ENCODE measurements at places on chromosomes 2 and 18.

DNA sequence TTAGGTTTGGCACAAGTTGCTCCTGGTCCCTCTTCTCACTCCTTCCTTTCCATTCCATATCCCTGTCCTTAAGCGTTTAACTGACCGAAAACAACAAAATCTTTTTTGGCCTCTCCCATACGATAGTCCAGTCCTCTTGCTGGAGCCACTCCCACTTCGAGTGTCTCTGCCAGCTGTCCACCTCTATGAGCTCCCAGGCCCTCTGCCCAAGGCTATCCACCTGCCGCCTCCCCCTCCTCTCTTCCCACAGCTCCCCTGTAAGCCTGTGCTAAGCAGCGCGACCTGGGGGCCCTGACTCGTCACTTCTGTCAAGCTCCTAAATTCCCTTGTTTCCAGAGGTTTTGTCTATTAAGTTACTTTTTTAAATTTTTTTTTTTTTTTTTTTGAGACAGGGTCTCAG, 47.0 kb upstream of the FOSL2 start:
- no peaks in the 10 kb centered on the region for H3K27me3 ChIP-seq
- H3K4me3 ChIP-seq, result no peak overlapping the region
- no peaks in the 10 kb centered on the region for H3K36me3 ChIP-seq
- no peak overlapping the region for H3K27ac ChIP-seq
- DNase-seq, result no peak
- H3K4me1 ChIP-seq, result peaks cover 9% of the 10 kb centered on the region

DNA sequence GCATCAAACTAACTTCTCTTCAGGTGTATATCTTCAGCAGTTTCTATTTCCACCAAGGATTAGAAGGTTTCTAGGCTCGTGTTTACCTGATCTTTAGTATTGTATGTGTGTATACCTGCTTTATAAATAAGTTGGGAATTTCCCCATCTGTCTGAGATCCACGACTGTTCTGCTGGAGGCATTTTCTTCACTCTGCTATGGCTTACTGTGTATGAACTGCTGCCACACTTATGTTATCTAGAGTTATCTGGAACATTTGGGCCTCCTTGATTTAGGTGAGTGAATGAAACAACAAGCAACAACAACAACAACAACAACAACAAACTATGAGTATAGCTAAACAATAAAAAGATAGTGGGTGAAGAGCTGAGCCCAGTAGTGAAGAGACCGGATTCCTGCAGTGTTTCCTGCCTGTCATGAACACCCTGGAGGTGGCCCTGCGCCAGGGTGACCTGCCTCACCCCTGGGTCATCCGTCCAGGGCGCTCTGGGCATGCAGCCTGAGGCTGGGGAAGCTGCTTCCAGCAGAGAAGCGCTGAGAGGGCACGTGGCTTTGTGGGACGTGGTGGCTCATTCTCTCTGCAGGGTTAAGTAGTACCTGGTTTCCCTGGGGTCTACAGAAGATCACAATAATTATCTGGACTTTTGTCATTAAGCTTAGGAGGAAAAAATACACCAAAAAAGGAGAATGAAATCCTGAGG, 56.1 kb upstream of the GATA6 start:
- no peaks in the 10 kb centered on the region for H3K27me3 ChIP-seq
- DNase-seq, result peak; percentile 26
- no peak overlapping the region for H3K27ac ChIP-seq
- peaks cover 3% of the 10 kb centered on the region for H3K4me1 ChIP-seq
- H3K36me3 ChIP-seq, result no peaks in the 10 kb centered on the region

DNA sequence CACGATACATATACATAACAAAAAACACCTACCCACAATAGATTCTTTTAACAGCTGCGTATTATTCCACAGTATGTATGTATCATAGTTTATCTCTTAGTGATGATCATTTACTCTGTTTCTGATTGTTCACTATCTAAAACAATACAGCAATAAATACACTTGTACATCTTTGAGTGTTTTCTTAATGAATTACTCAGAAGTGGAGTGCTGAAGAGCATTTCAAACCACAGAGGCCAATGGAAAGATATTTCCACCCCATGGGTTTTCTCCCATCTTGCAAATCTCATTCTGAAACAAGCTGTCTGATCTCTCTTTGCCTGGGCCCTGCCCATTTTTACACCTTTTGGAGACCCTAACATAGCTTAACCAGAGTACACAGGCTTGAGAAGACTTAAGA, 113.8 kb upstream of the KLF7 start:
- no peak overlapping the region for H3K27ac ChIP-seq
- no peaks in the 10 kb centered on the region for H3K27me3 ChIP-seq
- H3K4me3 ChIP-seq, result no peak overlapping the region
- H3K4me1 ChIP-seq, result no peaks in the 10 kb centered on the region
- DNase-seq, result no peak

GRCh38 chr2:20755132-20755800, 67.6 kb downstream of the LDAH start:
- no peak overlapping the region for H3K27ac ChIP-seq
- H3K4me1 ChIP-seq, result no peaks in the 10 kb centered on the region
- no peak for DNase-seq
- no peaks in the 10 kb centered on the region for H3K36me3 ChIP-seq

GRCh38 chr2:125280265-125280664, 1255.2 kb downstream of the CNTNAP5 start:
- DNase-seq, result no peak
- no peaks in the 10 kb centered on the region for H3K4me1 ChIP-seq
- no peaks in the 10 kb centered on the region for H3K27me3 ChIP-seq
- no peak overlapping the region for H3K4me3 ChIP-seq
- no peak overlapping the region for H3K27ac ChIP-seq

DNA sequence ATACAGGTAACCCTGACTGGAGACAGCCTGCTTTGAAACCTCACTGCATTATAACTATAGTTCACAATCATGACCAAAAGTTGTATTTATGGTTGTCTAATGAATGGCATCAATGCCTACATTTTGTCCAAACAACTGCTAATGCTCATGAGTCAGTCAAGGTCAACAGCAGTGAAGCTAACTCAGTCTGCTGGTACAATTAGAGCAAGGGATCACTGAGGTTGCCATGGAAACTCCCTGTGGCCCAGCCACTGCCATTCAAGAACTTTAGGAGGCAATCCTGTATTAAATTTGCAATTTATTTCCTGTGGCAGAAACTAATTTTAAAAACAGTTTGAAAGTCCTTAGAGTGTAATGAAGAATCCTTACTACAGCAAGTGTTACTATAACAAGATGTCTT, 185.1 kb upstream of the SMAD7 start:
- no peaks in the 10 kb centered on the region for H3K27me3 ChIP-seq
- H3K27ac ChIP-seq, result no peak overlapping the region
- H3K4me3 ChIP-seq, result no peak overlapping the region
- H3K4me1 ChIP-seq, result no peaks in the 10 kb centered on the region
- no peaks in the 10 kb centered on the region for H3K36me3 ChIP-seq
- no peak for DNase-seq

- no peak for DNase-seq
- H3K27me3 ChIP-seq, result no peaks in the 10 kb centered on the region
- no peaks in the 10 kb centered on the region for H3K36me3 ChIP-seq
- H3K4me3 ChIP-seq, result no peak overlapping the region
Measured at GRCh38 chr18:26869640-26870039, 4.1 kb upstream of the AQP4 start.

DNA sequence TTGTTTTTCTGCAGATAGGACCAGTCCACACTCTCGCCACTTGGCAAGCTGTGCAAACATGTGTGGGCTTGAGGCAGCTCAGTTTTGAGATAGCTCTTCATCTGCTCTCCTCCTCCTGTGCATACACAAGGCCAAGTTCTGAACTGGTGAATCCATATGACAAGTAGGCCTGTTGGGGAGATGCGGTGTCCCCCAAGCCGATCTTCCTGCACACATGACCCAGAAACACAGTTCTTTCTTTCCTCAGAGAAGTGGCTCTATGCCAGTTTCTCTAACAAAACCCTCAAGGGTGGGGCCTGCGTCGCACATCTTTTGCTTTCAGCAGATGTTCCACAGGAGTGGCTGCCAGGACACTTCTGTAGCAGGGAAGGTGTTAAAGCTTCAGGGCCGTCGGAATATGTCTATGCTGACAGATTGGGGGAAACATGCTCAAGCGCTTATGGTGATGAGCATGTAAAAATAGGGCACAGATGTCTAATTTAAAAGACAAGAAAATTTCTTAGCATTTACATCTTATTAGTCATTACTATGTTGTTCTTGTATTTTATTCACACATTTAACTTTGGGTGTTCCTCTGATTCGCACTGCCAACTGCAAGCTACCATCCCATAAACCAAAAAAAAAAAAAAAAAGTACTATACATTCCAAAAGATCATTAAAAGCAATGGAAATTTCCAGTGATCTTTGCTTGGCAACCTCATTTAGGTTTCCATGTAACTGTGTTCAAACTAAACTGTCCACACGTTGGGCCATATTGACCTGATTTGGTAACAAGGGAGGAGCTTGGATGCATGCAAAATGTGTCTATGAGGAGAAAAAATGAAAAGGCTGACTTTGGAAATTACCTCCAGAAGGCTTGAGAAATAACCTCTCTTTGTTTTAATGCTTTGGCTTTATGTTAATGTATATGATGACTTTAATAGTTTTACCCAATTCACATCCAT, 1055.5 kb upstream of the KLHL29 start:
- no peaks in the 10 kb centered on the region for H3K36me3 ChIP-seq
- DNase-seq, result no peak
- no peaks in the 10 kb centered on the region for H3K27me3 ChIP-seq
- no peak overlapping the region for H3K27ac ChIP-seq
- peaks cover 2% of the 10 kb centered on the region for H3K4me1 ChIP-seq

DNA sequence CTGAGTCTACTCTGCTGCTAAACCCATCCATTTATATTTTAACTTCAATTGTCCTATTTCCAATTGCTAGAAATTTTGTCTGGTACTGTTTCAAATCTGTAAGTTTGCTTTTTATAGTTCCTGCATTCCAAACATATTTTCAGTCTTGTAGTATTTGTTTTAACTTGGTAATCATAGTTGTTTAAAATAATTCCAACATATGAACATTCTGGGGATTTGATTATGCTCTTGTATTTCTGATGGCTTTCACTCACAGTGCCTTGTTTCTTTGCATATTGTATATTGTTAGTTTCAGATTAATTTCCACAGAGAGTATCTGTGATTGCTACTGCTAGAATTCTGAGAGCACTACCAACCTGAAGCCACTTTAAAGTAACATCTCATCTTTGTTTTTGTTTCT, 202.4 kb downstream of the ETAA1 start:
- H3K27me3 ChIP-seq, result no peaks in the 10 kb centered on the region
- no peak overlapping the region for H3K27ac ChIP-seq
- no peak for DNase-seq
- H3K36me3 ChIP-seq, result no peaks in the 10 kb centered on the region
- no peak overlapping the region for H3K4me3 ChIP-seq

DNA sequence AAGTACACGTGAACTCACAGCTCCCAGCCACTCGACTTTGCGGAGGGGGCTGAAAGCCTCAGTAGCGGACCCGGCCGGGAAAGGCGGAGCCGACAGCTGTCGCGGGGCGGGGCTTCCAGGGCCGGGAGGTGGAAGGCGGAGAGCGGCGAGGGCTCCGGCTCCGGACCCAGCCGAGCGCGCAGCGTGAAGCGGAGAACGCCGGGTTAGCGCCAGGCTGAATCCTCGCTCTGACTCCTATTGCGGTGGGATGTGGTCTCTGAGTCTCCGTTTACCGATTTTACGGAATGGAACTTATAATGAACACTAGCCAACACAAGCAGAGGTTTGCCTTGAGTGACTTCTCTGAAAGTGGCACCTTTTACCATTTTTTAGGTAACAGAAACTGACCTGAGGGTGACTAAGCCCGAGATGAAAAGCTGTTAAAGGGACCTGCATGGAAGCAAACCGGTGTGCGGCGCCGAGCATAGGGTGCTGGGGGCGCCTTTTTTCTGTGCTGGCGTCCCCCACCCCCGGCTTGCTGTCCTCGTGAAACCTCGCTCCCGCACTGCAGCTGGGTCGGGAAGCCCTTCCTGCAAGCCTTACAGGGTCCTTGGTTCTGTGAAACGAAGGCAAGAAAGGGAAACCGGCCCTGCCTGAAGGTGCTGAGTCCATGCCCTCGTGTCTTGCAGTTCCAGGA, 72.9 kb downstream of the EN1 start:
- no peaks in the 10 kb centered on the region for H3K36me3 ChIP-seq
- H3K27ac ChIP-seq, result no peak overlapping the region
- no peaks in the 10 kb centered on the region for H3K27me3 ChIP-seq
- H3K4me3 ChIP-seq, result peak overlapping the region; percentile 23

- DNase-seq, result no peak
- no peaks in the 10 kb centered on the region for H3K4me1 ChIP-seq
- no peaks in the 10 kb centered on the region for H3K27me3 ChIP-seq
- H3K4me3 ChIP-seq, result no peak overlapping the region
Measured at GRCh38 chr18:21218862-21219261, 23.2 kb upstream of the GREB1L start.

DNA sequence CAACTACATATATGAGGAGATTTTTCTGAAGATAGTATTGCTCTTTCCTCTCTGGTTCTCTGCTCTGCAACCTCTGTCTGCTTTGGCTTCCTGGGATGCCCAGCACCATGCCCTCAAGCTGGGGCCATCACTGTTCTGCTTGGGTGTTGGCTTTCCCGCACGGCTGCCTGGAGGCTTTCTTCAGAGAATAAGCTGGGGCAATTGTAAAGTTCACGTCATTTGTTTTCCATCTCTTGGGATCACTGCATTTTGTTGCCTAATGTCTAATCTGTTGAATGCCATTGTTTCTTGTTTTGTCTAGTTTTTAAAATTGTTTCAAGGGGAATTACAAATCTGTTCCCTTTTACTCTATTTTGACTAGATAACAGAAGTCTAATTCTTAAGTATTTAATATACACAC, 437.3 kb upstream of the NRP2 start:
- H3K27ac ChIP-seq, result no peak overlapping the region
- no peaks in the 10 kb centered on the region for H3K36me3 ChIP-seq
- no peak overlapping the region for H3K4me3 ChIP-seq
- DNase-seq, result no peak

DNA sequence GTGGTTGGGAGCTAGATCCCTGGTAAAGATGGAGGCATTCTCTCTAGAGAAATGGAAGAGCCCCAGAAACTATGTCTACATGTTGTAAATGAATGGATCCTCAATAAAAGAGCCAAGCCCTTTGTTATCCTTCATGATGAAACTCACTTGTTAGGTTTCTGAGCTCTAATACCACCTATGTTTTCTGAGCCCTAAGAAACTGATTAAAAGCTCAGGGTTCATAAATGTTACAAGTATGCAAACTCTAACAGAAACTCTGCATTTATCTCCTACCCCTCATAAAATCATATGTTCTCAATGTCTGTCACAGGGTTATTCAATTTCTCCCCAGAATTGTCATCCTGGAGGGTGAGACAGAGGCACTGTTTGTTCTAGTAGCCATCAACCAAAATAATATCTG, 18.0 kb upstream of the HNMT start:
- no peak overlapping the region for H3K27ac ChIP-seq
- H3K36me3 ChIP-seq, result no peaks in the 10 kb centered on the region
- no peak overlapping the region for H3K4me3 ChIP-seq
- no peak for DNase-seq

GRCh38 chr2:239947729-239948045, 77.5 kb downstream of the NDUFA10 start:
- no peak overlapping the region for H3K27ac ChIP-seq
- H3K27me3 ChIP-seq, result no peaks in the 10 kb centered on the region
- H3K36me3 ChIP-seq, result no peaks in the 10 kb centered on the region
- no peak for DNase-seq

GRCh38 chr2:143730155-143730952, 601.1 kb downstream of the ARHGAP15 start:
- no peak overlapping the region for H3K4me3 ChIP-seq
- no peaks in the 10 kb centered on the region for H3K4me1 ChIP-seq
- H3K36me3 ChIP-seq, result no peaks in the 10 kb centered on the region
- DNase-seq, result no peak
- no peaks in the 10 kb centered on the region for H3K27me3 ChIP-seq
- no peak overlapping the region for H3K27ac ChIP-seq

Data from ovary (tissue), 10 donors.